MG63 (cell line): ENCODE measurements at places on chromosomes 6 and 20. TPM values are rescaled to one million over a fixed set of nuclear protein-coding genes. Genes with fewer than 3 reads are reported as not detected.

The OR2H2 gene
- not detected in 2 replicates for total RNA-seq

The ANKRD66 gene
- total RNA-seq = not detected in 2 replicates

The TINAG gene
- not detected in 2 replicates for total RNA-seq

The RHAG gene
- total RNA-seq = not detected in 2 replicates

- DNase-seq = no peak
Measured at GRCh38 chr20:46700481-46700880, 9.0 kb upstream of the SLC2A10 start.

DNA sequence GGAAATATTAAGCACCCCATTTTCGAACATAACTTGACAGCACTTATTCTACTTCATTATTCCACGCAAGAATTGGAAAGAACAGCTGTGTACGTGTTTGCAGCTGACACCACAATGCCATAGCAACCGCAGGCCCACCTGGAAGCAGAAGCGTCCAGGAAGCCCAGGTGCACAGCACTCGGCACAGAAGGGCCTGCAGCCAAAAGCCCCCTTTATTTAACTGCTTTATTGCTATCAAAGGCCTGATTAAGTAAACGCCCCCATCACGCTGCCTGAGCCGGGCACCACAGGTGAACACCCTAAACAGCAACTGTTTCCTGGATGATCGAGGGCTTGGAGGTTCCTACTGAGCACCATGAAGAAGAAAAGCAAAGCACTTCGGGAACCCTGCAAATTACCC is 6.3 kb downstream of the TAF4 start:
- DNase-seq = no peak

DNA sequence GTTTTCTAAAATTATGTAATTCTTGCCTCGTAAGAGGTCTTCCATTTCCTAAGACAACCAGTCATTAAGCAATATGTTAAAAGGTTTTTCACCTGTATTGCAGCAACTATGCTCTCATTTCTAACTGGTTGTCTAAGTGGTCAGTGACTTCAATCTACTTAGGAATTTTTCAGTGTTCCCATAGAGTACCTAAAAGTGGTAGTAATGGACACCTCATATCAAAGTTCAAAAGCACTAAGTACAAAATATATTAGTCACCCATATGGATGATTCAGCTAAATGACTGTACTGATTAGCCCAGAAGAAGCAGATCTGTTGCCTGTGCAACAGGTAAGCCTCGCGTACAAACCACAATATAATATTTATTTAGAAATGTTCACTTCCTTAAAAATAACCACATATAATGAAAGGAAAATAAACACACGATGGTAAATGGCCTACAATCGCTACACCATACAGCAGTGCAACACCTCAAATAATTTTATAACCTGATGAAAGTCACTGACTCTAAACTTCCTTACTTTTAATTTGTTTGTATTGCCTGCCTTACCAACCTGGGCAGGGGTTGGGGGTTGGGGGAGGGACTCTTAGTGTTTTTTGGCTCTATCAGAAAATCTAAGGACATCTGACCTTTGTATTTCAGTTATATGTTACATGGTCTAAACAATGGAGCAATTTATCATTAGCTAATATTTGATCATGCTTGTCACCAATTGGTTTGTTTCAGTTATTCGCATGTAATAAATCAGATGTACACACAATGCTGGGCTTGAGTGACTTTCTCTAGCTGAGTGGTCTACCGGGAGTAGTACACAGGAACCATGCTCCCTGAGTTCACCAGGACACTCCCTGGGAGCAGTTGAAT is 105.9 kb downstream of the HIVEP2 start:
- DNase-seq = no peak

DNA sequence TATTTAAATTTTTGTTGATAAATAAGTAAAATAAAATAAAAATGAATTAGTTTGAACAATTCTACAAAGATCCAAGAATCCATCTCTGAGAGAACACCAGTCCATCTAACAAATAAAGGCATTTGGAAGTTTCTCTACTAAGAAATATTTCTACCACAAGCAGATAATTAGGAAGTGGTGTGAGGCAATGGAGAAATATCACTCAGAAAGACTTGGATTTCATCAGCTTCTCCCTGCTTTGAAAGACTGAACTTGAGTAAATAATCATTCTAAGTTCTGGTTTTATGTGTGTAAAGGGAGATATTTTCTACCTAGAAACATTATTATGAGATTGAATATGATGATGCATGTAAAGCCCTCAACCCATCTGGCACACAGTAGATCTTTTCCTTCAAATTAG is 17.8 kb upstream of the TCF21 start:
- no peak for DNase-seq

DNA sequence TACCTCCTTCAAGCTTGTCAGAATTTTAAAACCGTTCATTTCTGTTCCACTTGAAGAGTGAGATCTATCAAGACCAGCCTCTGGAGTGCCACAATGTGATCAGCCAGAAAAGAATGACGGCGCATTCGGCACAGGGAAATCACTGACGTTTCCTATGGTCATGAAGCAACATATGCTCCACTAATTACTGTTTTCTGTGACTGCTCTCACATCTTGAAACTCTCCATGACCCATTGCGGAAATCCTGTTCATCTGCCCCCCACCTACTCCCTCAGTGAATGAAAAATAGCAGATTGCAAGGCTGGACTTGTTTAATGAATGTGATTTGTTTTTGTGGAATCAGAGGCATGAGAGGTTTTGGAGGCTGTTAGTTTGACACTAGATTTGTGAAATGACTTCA is 53.2 kb downstream of the SAMD5 start:
- DNase-seq = no peak

DNA sequence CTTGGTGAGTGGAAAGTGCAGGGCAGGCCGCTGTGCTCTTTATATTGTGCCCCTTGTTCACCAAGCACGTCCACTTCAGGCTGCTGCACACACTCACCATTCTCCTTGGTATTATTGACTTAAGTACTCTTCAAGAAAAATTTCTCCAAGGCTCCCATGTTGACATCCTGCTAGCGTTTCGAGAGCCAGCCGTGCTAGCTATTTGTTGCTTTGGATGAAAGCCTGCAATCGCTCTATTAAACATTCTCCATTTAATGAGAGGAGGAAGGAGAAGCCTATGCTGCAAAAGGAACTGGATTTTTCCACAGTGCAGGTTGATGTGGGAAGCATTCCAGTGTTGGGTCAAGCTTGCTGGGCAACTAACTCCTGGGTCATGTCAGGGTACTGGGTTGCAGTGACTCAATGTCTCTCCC is 113.5 kb downstream of the CD83 start:
- DNase-seq = no peak

- DNase-seq = peak; percentile 2
Measured at GRCh38 chr6:62150048-62150663, 135.9 kb downstream of the KHDRBS2 start.

GRCh38 chr6:22099231-22099630 is 197.6 kb downstream of the PRL start:
- peak; percentile 18 for DNase-seq

GRCh38 chr20:41509316-41510200 is 108.6 kb downstream of the CHD6 start:
- DNase-seq = no peak
